Naive thymus-derived CD8-positive, alpha-beta T cell (primary cell): ENCODE measurements at places on chromosomes 3 and 15.

- no peaks in the 10 kb centered on the region for H3K36me3 ChIP-seq
- H3K27ac ChIP-seq, result no peak overlapping the region
- peak overlapping the region; percentile 86 for H3K4me3 ChIP-seq
- DNase-seq, result no peak
- no peaks in the 10 kb centered on the region for H3K27me3 ChIP-seq
- peaks cover 30% of the 10 kb centered on the region for H3K4me1 ChIP-seq
These were observed 620 bp upstream of the TTC23 start for GRCh38 chr15:99250001-99250400.

DNA sequence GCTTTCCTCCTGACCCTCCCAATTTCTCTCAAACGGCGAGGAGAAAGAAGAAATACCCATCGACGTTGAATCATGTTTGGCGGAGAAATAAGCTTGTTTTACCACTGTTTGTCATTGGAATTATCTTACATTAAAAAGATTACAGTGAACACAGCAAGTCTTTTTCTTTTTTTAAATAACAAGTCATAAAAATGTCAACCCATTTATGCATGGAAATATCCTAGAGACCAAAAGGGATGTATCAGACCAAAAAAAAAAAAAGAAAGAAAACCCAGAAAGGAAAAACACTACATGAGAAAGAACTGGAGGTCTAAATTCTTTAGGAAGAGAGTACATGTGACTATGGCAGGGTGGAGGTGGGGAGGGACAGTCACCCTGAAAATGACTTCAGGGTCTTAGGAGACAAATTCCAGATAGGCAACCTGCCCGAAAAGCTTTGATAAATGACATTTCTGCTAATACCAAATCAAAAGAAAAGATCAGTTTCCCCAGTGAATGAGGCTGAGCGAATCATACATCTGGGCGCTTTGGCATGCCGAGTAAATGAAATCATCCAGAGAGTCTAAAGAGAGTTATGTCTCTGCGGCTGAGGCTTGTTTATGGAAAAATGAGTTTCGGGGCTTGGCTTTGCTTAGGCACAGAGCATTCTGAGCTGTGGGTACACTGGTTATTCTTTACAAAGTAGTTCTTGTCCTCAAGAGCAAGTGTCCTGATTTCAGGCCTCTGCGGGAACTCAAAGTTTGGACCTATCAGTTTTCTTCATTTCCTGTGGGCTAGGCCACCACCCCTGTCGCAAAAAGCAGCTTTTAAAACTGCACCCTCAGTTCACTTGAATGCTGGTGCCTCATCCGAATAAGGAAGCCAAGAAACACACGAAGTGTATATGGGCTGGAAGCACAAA lies 110.1 kb upstream of the TGFBR2 start:
- no peaks in the 10 kb centered on the region for H3K36me3 ChIP-seq
- DNase-seq, result no peak
- H3K27me3 ChIP-seq, result no peaks in the 10 kb centered on the region
- peaks cover 25% of the 10 kb centered on the region for H3K4me1 ChIP-seq
- H3K4me3 ChIP-seq, result peak overlapping the region; percentile 47

DNA sequence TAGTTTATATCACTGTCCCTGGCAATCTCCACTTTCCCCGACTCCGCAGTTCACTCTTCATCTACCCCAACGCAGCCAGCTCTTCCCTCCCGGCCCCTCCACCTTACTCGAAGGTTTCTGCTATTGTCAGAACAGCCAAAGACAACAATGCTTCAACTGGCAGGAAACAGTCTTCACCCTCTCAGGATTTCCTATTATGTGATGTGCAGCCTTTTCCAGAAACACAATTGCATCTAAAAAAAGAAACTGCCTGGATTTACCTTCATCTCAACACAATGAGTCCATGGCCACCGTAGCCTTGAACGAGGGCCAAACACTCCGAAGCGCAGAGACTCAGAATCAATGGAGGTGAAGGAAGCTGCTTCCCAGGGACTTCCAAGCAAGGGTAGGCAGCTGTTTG lies 182.1 kb upstream of the TSC22D2 start:
- H3K36me3 ChIP-seq, result no peaks in the 10 kb centered on the region
- peaks cover 3% of the 10 kb centered on the region for H3K4me1 ChIP-seq
- DNase-seq, result no peak
- H3K4me3 ChIP-seq, result no peak overlapping the region
- H3K27ac ChIP-seq, result no peak overlapping the region

GRCh38 chr3:183541235-183541655 lies 14.3 kb downstream of the KLHL6 start:
- no peak for DNase-seq
- H3K4me1 ChIP-seq, result peaks cover 97% of the 10 kb centered on the region
- H3K4me3 ChIP-seq, result peak overlapping the region; percentile 59
- H3K36me3 ChIP-seq, result no peaks in the 10 kb centered on the region
- H3K27me3 ChIP-seq, result no peaks in the 10 kb centered on the region

DNA sequence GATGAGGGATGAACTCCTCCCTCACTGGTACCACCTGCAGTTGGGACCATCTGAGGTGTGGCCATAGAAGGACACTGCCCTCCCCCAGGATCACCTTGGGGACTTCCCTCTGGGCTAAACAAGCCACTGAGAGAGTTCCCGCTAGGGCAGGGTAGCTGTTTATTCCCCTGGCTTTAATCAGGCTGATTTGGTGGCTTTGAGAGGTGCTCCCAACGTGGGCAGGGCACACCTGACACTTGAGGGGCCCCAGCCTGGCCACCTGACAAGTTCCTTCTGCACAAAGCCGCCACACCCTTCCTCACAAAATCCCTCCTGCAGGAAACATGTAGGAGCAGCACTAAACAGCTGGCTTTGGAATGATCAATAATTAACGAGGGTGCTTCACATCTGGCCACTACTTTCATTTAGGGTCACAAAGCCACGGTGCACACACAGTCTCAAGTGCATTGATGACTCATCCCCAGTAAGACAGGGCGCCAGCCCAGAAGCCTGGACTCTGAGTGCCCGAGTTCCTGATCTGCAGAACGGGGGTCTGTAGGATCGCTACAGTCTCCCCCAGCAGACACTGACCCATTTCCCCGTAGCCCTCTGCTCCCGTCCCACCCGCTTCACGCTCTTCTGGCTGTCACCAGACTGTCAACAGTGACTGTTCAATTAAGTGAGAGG lies 75.1 kb downstream of the ATP10A start:
- H3K4me3 ChIP-seq, result no peak overlapping the region
- no peaks in the 10 kb centered on the region for H3K36me3 ChIP-seq
- H3K4me1 ChIP-seq, result peaks cover 31% of the 10 kb centered on the region
- H3K27ac ChIP-seq, result no peak overlapping the region

DNA sequence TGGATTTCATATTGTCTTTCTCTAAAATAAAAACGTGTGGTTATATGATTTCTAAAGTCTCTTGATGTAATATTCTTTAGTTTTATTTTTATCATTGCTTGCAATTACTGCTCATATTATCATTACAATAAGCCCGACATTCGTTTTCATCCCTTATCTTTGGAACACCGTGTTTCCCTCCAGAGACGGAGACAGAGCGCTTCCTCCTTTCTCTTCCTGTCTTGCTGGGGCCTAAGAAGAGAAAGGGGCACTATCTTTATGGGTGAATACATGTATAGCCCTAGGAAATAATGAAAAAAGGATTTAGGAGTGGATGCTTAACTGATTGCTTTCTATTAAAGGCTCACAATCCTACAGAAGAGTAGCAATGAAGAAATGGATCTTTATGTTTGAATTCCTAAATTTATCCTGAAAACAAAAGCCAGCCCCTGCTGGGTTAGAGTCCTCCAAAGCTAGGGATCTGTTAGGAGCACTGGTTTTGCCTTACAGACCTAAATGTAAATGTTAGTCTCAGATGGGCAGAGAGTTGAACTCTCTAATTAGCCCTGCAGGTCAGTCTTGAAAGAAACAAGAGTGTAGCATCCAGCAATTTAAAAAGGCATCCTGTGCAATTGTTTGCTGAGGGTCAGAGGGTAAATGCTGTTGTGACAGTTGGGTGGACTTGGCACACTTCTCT lies 145.1 kb downstream of the TP63 start:
- H3K27ac ChIP-seq, result no peak overlapping the region
- no peak for DNase-seq
- no peaks in the 10 kb centered on the region for H3K27me3 ChIP-seq

DNA sequence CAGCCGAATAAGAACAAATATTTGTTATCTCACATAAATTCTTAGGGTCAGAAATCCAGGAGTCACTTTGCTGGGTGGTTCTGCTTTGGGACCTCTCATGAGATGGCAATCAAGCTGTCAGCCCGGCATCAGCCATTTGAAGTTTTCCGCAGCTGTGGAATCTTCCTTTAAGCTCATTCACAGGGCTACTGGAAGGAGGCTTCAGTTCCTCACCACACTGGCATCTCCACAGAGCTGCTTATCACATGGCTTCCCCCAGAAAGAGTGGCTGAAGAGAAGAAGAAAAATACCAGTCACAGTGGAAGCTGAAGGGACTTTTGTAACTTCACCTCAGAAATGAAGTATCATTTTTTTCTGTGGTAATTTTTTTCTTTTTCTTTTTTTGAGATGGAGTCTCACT lies 267.7 kb downstream of the CHL1 start:
- H3K27me3 ChIP-seq, result no peaks in the 10 kb centered on the region
- H3K27ac ChIP-seq, result no peak overlapping the region
- H3K4me3 ChIP-seq, result no peak overlapping the region
- H3K4me1 ChIP-seq, result no peaks in the 10 kb centered on the region

- H3K36me3 ChIP-seq, result no peaks in the 10 kb centered on the region
- no peak overlapping the region for H3K4me3 ChIP-seq
- no peak overlapping the region for H3K27ac ChIP-seq
These were observed 215.5 kb upstream of the KCNMB2 start for GRCh38 chr3:178320456-178321351.

DNA sequence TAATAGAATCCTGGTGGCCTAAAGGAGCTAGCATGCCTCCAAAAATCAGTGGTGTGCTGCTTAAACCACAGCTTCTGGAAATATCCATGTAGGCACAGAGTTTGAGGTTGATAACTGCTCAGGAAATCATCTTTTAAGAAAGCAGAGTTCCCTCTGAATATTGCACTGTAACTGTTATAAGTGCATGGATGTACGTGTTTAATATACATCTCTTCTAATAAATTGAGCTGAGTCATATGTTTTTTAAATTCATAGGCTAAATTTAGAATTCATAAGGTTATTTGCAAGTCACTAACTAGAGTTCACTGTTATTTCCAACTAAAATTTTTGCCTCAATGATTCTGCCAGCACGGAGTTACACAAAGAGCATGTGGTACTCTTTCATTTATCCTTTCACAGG lies 68.9 kb downstream of the MYH15 start:
- no peak overlapping the region for H3K27ac ChIP-seq
- no peak overlapping the region for H3K4me3 ChIP-seq
- no peaks in the 10 kb centered on the region for H3K27me3 ChIP-seq
- H3K4me1 ChIP-seq, result no peaks in the 10 kb centered on the region
- no peak for DNase-seq

GRCh38 chr15:98794748-98795147 lies 146.4 kb downstream of the IGF1R start:
- H3K4me3 ChIP-seq, result no peak overlapping the region
- H3K27me3 ChIP-seq, result no peaks in the 10 kb centered on the region
- H3K4me1 ChIP-seq, result peaks cover 62% of the 10 kb centered on the region
- no peak for DNase-seq
- no peaks in the 10 kb centered on the region for H3K36me3 ChIP-seq

- no peaks in the 10 kb centered on the region for H3K27me3 ChIP-seq
- H3K4me1 ChIP-seq, result no peaks in the 10 kb centered on the region
- H3K27ac ChIP-seq, result no peak overlapping the region
- no peaks in the 10 kb centered on the region for H3K36me3 ChIP-seq
- DNase-seq, result no peak
These were observed 44.5 kb downstream of the SLC24A1 start for GRCh38 chr15:65666257-65666656.

- H3K27ac ChIP-seq, result no peak overlapping the region
- no peak overlapping the region for H3K4me3 ChIP-seq
- H3K36me3 ChIP-seq, result no peaks in the 10 kb centered on the region
- H3K4me1 ChIP-seq, result peaks cover 8% of the 10 kb centered on the region
These were observed 108.9 kb upstream of the TRIM42 start for GRCh38 chr3:140568842-140569520.

- H3K4me1 ChIP-seq, result peaks cover 52% of the 10 kb centered on the region
- H3K27ac ChIP-seq, result peak overlapping the region; percentile 94
- no peaks in the 10 kb centered on the region for H3K36me3 ChIP-seq
- DNase-seq, result no peak
These were observed 2.9 kb downstream of the VILL start for GRCh38 chr3:37993460-37993819.

GRCh38 chr3:103712320-103713008 lies 1277.6 kb downstream of the ZPLD1 start:
- H3K4me3 ChIP-seq, result no peak overlapping the region
- H3K4me1 ChIP-seq, result no peaks in the 10 kb centered on the region
- H3K27ac ChIP-seq, result no peak overlapping the region
- no peak for DNase-seq
- H3K36me3 ChIP-seq, result no peaks in the 10 kb centered on the region

DNA sequence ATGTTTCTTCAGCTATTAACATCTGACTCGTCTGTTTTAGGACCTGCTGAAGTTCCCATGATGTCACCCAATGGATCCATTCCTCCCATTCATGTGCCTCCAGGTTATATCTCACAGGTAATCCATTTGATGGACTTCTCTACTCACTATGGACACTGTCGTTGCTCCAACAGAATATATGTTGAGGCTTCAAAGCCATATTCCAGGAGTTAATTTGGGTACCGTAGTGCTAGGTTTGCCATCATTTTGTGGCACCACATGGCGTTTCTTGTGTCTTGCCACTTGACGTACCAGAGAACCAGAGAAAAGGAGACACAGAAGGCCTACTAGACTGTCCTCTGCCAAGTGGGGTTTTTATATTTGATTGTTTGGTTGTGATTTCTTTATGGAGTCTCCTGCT lies 187.5 kb downstream of the FNDC3B start:
- H3K4me1 ChIP-seq, result peaks cover 2% of the 10 kb centered on the region
- H3K36me3 ChIP-seq, result peaks cover 4% of the 10 kb centered on the region
- H3K27ac ChIP-seq, result no peak overlapping the region
- DNase-seq, result no peak

DNA sequence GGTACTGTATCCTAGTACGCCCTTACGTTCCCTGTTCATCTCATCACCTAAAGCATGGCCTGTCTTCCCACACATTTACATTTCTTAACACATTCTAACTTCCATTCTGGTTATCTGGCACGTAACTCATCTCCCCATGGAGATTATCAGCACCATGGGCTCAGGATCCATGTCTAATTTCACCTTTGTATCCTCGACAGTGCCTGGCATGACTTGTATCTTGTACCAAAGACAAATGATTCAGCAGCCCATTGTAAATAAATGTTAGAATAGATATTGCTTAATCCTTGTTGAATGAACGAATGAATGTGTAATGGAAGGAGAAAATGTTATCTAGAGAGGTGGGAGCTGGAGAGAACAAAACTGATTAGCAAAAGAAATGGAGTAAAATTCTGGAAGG lies 69.7 kb upstream of the TPM1 start:
- no peak overlapping the region for H3K27ac ChIP-seq
- peaks cover 16% of the 10 kb centered on the region for H3K27me3 ChIP-seq
- no peaks in the 10 kb centered on the region for H3K36me3 ChIP-seq
- H3K4me3 ChIP-seq, result no peak overlapping the region
- H3K4me1 ChIP-seq, result no peaks in the 10 kb centered on the region
- no peak for DNase-seq
